Hematopoietic multipotent progenitor cell treated with erythropoietin and hydrocortisone succinate and interleukin-3 and kit ligand, for 6 days (in vitro differentiated cells): ENCODE measurements at places on chromosomes 5 and 9.

DNA sequence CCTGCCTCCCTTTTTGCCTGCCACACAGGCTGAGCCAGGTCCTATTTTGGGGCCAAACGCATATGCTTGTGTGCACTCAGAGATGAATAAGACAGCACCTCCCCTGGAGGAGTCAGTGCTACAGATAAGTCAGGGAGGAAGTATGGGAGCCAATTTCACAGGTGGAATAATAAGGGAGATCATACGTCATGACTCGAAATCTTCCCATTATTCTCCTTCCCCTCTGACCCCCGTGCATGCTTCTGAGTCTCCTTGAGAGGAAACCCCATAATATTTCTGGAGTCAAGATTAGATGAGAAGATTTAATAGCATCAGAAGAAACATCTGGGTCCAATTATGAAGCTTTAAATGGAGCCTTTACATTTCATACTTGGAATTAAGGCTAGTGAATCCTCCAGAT, 15.1 kb upstream of the ZCCHC7 start:
- no peak for DNase-seq

DNA sequence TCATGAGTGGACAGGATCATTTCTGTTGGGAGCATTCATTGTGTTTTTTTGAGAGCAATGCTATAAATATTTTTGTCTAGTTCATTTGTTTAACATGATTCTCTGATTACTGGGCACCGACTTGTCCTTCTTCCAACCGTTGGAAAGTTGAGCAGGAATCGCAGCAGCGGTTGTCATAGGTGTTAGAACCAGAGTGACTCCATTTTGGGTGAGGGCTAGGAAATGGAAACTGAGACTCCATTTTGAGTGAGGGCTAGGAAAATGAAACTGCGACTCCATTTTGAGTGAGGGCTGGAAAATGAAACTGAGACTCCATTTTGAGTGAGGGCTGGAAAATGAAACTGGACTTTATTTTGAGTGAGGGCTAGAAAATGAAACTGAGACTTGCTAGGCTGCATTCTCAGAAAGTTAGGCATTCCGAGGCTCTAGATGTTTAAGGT, 100.6 kb downstream of the ICE1 start:
- peak; percentile 15 for DNase-seq

DNA sequence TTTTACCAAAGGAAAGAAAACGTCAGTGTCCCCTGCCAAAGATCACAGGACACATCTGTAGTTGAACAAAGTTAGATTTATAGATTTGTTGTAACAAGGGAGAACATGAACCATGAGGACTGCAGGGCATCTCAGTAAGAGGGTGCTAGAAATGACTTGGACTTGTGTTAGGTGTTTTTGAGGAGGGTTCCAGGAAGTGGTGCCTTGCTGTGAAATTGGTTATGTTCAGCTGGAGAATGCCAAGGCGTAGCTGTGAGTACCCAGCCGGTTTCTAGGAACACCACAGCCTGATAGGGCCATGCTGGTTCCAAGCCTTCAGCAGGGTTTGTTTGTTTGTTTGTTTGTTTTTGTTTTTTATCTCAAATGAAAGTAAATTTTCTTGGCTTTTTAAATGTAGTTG, 5.3 kb downstream of the SPEF2 start:
- DNase-seq, result no peak

DNA sequence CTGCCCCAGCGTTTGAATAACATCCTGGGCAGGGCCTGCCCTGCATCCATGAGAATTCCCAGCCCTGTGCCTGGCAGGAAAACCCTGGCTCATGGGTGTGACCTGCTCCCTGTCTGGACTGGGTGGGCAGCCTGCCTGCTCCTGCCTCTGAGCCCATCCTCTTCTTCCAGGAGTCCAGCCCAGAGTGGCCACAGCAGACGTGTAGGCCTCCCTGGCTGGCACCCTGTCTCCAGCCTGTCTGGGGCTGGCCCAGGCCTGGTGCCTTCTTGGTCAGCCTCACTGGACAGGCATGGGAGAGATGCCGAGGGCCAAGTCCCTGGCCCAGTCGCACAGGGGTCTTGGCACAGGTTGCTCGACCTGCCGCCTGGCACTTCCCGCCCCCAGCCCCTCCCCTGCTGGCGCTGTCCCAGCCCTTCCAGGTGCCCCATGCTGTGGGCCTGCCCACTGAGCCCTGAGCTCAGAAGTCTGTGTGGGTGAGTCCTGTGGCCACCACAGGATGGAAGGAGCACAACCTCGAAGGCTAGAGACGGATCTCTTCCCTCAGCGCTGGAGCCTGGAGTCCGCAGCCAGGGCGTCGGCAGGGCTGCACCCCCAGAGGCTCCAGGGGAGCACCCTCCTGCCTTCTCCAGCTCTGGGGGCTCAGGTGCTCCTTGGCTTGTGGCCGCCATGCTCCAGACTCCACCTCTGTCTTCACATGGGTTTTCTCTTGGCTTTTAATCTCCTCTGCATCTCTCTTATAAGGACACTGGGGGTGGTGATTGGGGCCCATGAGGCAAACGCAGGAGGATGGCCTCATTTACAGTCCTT, 11.8 kb upstream of the COL5A1 start:
- no peak for DNase-seq

DNA sequence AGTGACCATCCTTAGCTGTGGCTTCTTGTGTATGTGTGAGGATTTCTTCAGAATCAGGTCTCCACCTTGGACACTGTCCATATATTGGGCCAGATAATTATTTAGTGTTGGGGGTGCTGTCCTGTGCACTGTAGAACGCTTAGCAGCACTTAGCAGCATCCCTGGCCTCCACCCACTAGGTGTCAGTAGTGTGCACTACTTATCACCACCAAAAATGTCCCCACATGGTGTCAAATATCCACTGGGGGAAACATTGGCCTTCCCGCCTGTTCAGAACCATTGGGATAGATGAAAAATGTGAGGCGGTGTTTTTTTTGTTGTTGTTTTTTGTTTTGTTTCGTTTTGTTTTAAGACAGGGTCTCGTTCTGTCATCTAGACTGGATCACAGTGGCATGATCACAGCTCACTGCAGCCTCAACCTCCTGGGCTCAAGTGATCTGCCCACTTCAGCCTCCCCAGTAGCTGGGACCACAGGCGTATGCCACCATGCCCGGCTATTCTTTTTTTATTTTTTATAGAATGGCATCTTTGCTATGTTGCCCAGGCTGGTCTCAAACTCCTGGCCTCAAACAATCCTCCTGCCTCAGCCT, 67.7 kb downstream of the TENT4A start:
- DNase-seq, result peak; percentile 70
